Amygdala (tissue), 56 donors: ENCODE measurements at places on chromosomes 1 and 21.

DNA sequence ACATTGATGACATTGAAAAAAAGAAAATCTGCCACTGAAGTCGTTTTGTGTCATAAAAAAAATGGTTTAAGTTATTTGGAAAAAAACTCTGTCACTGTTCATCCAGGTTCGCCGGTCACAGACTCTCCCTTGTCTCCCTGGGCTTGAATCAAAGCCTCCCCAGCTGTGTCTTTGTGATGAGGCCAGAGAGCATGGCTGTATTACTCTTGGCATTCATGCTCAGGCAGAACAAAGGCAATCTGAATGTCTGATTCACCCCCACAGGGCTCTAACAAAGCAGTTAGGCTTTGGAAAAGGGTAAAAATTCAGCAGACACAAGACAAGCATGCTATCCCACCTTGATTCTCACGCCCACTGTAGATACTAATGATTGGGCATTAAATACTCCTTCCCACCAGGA is 304.3 kb upstream of the PLD5 start:
- DNase-seq: no peak

- DNase-seq: no peak
Observed at GRCh38 chr21:46095083-46095719, 2.7 kb upstream of the COL6A2 start.

- DNase-seq: no peak
Observed at GRCh38 chr21:17651526-17651925, 38.8 kb upstream of the BTG3 start.

- DNase-seq: no peak
Observed at GRCh38 chr1:149849947-149850360, 49.4 kb upstream of the BOLA1 start.

DNA sequence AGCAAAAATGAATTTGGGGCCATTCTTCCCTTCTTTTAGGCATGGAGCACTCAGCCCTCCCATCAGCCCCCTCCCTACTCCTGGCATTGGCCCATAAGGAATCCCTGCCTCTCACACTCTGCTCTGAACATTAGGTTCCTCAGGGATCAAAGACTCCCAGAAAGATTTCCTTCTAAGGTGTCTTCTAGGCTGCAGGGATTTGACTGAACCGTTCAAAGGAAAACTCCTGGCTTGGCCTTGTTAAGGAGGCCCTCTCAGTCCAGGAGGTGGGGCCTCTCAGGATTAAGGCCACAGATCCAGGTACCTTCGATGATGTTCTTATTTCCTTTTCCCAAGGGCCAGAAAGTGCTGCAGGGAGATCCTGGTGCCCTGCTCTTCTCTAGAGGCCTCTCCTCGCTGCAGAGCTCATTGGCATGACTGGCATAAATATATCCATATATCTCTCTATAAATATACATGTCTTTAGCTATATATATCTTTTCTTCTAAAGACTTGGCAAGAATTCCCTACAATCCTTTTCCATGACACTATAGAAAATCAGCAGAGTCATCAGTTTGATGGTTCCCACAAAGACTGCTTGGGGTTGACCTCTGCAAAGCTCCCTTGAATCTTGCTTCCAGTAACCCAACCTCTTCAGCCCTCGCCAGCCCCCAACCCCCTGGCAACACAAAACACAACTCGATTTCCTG is 59.1 kb downstream of the PLXNA2 start:
- DNase-seq: no peak

DNA sequence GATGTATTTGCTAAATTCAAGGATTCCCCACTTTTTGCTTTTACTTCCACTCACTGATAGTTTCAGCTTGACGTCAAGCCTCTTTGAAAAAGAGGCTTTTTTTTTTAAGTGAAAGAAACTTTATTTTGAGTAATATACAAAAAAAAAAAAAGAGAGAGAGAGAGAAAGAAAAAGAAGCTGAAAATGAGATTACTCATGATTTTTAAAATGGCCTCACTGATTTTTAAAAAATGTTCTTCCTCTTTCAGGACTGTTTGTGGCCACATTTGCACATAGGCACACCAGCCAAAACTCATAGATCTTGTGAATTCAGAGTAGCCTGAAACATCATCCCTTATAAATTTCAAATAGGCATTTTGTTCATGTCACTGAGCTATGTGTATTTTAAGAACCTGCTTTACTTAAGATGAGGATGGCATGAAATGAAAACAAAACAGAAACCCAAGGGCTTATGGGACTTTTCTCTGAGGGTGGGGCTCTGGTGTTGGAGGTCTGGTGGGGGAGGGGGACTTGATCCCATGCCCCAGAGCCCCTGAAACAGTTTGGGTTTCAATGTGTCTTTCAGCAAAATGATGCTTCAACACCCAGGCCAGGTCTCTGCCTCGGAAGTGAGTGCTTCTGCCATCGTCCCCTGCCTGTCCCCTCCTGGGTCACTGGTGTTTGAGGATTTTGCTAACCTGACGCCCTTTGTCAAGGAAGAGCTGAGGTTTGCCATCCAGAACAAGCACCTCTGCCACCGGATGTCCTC is 6.1 kb downstream of the ATF3 start:
- DNase-seq: no peak

GRCh38 chr1:54273795-54274163 is 73.8 kb downstream of the MRPL37 start:
- no peak for DNase-seq

DNA sequence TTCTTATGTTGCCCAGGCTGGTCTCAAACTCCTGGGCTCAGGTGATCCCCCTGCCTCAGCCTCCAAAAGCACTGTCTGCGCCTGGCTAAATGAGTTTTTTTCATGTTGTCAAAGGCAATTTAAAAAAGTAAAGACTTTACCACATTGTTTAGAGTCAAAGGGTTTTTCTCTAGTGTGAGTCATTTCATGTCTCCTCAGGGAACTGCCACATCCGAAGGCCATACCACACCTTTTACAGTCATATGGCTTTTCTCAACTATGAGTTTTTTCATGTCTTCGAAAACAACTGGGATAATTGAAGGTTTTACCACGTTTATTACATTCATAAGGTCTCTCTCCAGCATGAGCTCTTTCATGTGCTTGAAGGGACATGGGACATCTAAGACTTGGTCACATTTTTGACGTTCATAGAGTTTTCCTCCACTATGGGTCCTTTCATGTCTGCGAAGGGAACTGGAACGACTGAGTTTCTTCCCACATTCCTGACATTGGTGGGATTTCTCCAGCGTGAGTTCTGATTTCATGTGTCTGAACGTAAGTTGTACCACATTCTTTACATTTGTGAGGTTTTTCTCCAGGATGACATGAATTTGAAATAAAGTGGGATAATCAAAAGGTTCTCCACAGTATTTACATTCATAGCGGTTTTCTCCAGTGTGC is 65.6 kb downstream of the UCHL5 start:
- DNase-seq: no peak

GRCh38 chr21:29194847-29195246 is 64.4 kb downstream of the MAP3K7CL start:
- no peak for DNase-seq

- DNase-seq: no peak
Observed at GRCh38 chr1:161834967-161835550, 68.9 kb downstream of the ATF6 start.

- DNase-seq: no peak
Observed at GRCh38 chr1:84997667-84998600, 1.0 kb upstream of the MCOLN2 start.

DNA sequence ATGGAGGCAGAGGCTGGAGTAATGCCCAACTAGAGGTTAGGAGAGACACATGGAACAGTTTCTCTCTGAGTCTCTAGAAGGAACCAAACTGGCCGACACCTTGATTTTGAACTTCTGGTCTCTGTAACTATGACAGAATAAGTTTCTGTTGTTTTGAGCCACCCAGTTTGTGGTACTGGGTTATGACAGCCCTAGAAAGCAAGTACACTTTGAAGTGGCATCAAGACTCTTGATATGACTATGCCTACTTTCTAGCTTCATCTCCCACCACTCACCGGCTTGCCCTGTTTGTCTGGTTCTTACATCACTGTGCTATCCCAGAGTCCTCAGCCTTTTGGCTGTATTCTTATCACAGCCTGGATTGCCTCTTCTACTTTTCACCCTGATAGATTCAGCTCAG is 230.3 kb upstream of the USP24 start:
- DNase-seq: no peak

- no peak for DNase-seq
Observed at GRCh38 chr21:44822484-44823178, 4.8 kb upstream of the SUMO3 start.
